ENCODE measurements at places on chromosomes 7 and 10. TPM values are rescaled to one million over a fixed set of nuclear protein-coding genes. Genes with fewer than 3 reads are reported as not detected.

MINDY4 gene
- total RNA-seq: 8.1 TPM

PRKG1 gene
- 48.3 TPM for total RNA-seq

CUBN gene
- 2.2 TPM for total RNA-seq

FXYD4 gene
- not detected for total RNA-seq

CALML3 gene
- total RNA-seq: not detected

AGAP9 gene
- total RNA-seq: 2.0 TPM

GTF2IRD1 gene
- 4.4 TPM for total RNA-seq

FAM237B gene
- total RNA-seq: not detected

OR2A5 gene
- not detected for total RNA-seq

PIP gene
- not detected for total RNA-seq

OR6B1 gene
- total RNA-seq: not detected

CALY gene
- total RNA-seq: not detected

CTNNA3 gene
- total RNA-seq: 0.13 TPM

CCL24 gene
- total RNA-seq: not detected

OR2A7 gene
- 0.26 TPM for total RNA-seq

SPDYE9 gene
- total RNA-seq: not detected

ACSM6 gene
- not detected for total RNA-seq

KIN gene
- 4.9 TPM for total RNA-seq

CRYGN gene
- 0.13 TPM for total RNA-seq

SLC18A3 gene
- total RNA-seq: not detected

OIT3 gene
- total RNA-seq: 0.13 TPM

ABLIM1 gene
- total RNA-seq: 5.8 TPM

OR2A42 gene
- 0.06 TPM for total RNA-seq

ZNF746 gene
- 13.9 TPM for total RNA-seq

HOGA1 gene
- 2.5 TPM for total RNA-seq

TUBB8 gene
- not detected for total RNA-seq

Data from aortic smooth muscle cell (primary cell).